ENCODE measurements at places on chromosomes 5 and 9. TPM values are rescaled to one million over a fixed set of nuclear protein-coding genes. Genes with fewer than 3 reads are reported as not detected.

The CTSL gene
- 33.4 TPM for total RNA-seq

The PCDHGA12 gene
- 1.3 TPM for total RNA-seq

The NAIF1 gene
- total RNA-seq = 6.3 TPM

The ZNF879 gene
- total RNA-seq = 6.4 TPM

The CCNJL gene
- total RNA-seq = 26.9 TPM

The TPD52L3 gene
- total RNA-seq = not detected

The PCDHB10 gene
- 1.5 TPM for total RNA-seq

The KIAA0825 gene
- total RNA-seq = 1.8 TPM

The PDCD1LG2 gene
- total RNA-seq = not detected

The ZNF608 gene
- 63.7 TPM for total RNA-seq

The CTSV gene
- 82.2 TPM for total RNA-seq

The ANKRA2 gene
- 6.6 TPM for total RNA-seq

The MORN5 gene
- total RNA-seq = not detected

The ISL1 gene
- 0.13 TPM for total RNA-seq

The PCDHGC4 gene
- total RNA-seq = 4.0 TPM

The FCN2 gene
- total RNA-seq = not detected

The PFN3 gene
- total RNA-seq = not detected

The SYNPO gene
- total RNA-seq = 1.7 TPM

The FAM169A gene
- total RNA-seq = 63.1 TPM

The FBP2 gene
- total RNA-seq = not detected

The ENHO gene
- 11.3 TPM for total RNA-seq

The GLRA1 gene
- not detected for total RNA-seq

The BRD8 gene
- 67.9 TPM for total RNA-seq

The RALGPS1 gene
- total RNA-seq = 18.6 TPM

The NEUROG1 gene
- not detected for total RNA-seq

The PLPP7 gene
- 2.4 TPM for total RNA-seq

The SLF1 gene
- 12.5 TPM for total RNA-seq
